ENCODE measurements at places on chromosomes 5 and 9. TPM values are rescaled to one million over a fixed set of nuclear protein-coding genes. Genes with fewer than 3 reads are reported as not detected.

The GMCL2 gene
- total RNA-seq = not detected

The NDUFA8 gene
- total RNA-seq = 45.3 TPM

The BRD8 gene
- 32.7 TPM for total RNA-seq

The ZNF883 gene
- total RNA-seq = 0.09 TPM

The PCSK1 gene
- total RNA-seq = 2.2 TPM

The GCNT1 gene
- total RNA-seq = 13.3 TPM

The IFNK gene
- total RNA-seq = not detected

The NFIL3 gene
- 3.2 TPM for total RNA-seq

The LMX1B gene
- total RNA-seq = not detected
